ENCODE measurements at places on chromosomes 6 and 20. TPM values are rescaled to one million over a fixed set of nuclear protein-coding genes. Genes with fewer than 3 reads are reported as not detected.
A peak's percentile ranks its signal among the peaks of the same experiment; 100 is the strongest.

PBOV1 gene
- not detected for total RNA-seq

KPNA5 gene
- total RNA-seq, result 7.2 TPM

TAAR8 gene
- total RNA-seq, result not detected

ANKRD66 gene
- total RNA-seq, result not detected

- no peak for DNase-seq
Measured at GRCh38 chr20:33897313-33897912, 86.3 kb downstream of the CHMP4B start.

DNA sequence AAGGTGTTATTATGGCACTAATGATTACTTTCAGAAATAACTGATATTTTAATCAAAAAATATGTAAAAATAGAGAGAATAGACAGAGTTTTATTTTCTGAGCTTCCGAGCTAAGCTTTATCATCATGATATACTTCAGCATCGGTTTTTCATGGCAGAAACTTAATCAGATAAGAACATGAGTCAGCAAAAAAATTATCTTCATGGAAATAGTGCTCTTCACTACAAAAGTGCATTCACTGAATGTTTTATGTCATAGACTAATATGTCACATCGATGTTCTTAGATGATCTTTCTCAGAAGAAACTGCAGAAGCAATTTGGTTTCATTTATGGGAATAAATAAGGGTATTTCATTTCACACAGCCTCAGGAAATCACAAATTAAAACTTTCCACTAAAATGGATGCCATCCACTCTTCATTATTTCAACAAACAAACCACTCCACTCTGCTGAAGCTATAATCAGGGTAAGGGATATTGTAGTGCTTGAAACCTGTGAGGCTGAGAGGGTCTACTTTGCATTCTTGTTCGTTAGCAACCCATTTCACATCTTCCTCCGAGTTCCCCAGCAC is 10.2 kb upstream of the MAP3K7 start:
- no peak for DNase-seq

GRCh38 chr6:43995137-43995536 is 132.1 kb downstream of the MRPL14 start:
- DNase-seq, result no peak

GRCh38 chr6:137223370-137224131 is 4.4 kb upstream of the IFNGR1 start:
- DNase-seq, result no peak

DNA sequence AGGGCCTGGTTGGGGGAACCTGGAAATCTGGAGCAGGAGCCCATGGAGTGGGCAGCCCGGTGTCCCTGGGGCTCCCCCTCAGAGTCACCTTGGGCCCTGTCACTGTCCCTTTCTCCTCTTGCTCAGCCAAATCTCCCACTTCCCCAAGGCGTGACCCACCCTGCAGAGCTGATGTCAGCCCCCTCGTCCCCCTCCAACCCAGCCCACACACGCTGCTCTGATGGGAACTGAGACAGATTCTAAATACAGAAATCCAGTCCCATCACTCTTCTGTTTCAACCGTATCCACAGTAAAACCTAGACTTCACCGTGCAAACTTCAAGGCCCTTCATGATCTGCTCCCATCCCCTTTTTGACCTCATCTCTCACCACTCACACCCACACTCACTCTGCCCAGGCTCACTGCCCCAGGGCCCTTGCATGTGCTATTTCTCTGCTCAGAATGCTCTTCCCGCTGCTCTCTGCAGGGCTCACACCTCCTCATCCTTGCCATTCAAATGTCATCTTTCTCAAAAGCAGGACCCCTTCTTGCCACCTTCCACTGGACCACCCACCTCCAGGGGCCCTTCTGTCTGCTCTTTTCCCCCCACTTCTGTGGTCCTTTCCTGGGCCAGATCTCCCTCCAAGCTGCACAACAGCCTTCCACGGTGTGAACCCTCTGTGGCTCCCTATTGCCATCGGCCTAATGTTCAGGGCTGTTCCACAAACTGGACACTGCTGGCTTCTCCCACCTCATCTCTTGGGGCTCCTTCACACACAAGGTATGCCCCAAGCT is 16.6 kb downstream of the TGM2 start:
- no peak for DNase-seq

DNA sequence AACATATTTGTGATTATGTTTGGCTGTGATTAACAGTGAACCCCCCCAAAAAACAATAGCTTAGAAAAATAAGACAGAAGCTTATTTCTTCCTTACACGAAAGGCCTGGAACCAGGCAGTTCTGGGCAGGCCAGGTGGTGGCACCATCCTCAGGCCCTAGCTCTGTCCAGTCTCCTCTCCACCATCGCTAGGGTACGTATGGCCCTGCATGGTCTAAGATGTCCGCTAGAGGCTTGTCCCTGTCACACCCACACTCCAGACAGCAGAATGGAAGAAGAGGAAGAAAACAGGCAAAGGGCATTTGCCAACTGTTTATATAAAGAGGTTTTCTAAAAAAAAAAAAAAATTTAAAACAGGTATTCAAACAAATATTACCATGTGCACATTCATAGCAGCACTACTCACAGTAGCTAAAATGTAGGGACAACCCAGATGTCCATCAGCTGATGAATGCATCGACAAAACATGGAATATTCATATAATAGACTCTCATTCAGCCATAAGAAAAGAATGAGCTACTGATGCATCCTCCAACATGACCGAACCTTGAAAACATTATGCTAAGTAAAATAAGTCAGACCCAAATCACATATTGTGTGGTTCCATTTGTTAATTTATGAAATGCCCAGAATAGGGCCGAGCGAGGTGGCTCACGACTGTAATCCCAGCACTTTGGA is 6.7 kb downstream of the TGM3 start:
- DNase-seq, result no peak

GRCh38 chr6:1527073-1527457 is 82.7 kb upstream of the FOXC1 start:
- DNase-seq, result peak; percentile 83

All from activated CD4-positive, alpha-beta T cell treated with anti-CD3 and anti-CD28 coated beads, Interleukin-2, amount 10 ng/mL, durations not matched to agents 24 days and 14 days (primary cell).